AG09309 (cell line): ENCODE measurements at places on chromosomes 12 and 14.
A peak's percentile ranks its signal among the peaks of the same experiment; 100 is the strongest.

GRCh38 chr14:77003960-77004710 is 24.4 kb downstream of the IRF2BPL start:
- DNase-seq: peak; percentile 25

GRCh38 chr14:90837355-90837754 is 21.1 kb upstream of the TTC7B start:
- no peak for DNase-seq

DNA sequence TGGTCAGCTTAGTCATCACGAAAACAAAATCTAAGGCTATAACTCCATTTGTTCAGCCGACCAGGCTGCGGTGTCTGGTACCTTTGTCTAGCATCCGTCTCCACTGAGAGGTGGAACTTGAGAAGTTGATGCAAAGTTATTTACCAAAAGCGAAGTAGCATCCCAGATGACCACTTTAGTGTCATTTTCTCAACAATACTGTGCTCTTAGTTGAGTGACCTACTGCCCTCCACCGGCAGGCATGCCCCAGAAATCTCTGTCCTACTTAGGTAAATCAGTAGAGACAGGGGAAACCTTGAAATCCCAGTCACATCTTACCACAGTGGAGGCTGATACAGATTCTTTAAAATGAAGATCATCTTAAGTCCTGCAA is 1.3 kb upstream of the ST8SIA1 start:
- DNase-seq: no peak

GRCh38 chr12:6472491-6472890 is 2.0 kb upstream of the VAMP1 start:
- no peak for DNase-seq

- no peak for DNase-seq
Measured at GRCh38 chr14:50758305-50758704, 72.7 kb downstream of the NIN start.

- no peak for DNase-seq
Measured at GRCh38 chr12:88625356-88625755, 45.1 kb upstream of the KITLG start.

DNA sequence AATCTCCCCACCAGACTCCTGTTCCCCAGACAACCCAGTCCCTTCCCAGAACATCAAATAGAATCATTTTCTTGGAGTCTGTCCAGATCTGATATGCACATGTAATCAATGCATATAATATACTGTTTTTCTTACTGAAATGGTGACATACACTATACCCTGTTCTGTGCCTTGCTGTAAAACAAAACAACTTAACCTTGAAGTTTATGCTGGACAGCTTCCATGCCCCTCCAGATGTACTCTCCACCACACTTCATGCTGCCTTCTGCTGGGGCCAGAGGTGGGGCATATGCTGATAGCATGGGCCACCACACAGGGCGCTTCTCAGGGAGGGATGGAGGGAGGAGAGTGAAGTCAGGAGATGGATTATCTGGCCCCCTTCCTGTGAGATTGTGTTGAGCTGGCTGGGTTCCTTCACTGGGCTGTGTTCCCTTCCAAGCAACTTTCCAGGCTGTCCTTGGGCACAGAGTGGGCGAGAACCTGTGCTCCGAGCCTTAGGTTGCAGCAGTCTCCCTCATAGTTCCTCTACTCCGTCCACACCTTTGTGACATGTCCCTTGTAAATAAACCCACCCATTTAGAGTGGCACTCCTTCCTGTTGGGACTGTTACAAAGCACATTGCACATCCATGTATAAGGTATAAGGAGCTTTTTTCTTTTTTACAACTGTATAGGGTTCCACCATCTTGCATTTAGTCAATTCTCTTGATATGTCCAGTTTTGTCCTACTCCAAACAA is 77.6 kb upstream of the RIC8B start:
- DNase-seq: no peak

DNA sequence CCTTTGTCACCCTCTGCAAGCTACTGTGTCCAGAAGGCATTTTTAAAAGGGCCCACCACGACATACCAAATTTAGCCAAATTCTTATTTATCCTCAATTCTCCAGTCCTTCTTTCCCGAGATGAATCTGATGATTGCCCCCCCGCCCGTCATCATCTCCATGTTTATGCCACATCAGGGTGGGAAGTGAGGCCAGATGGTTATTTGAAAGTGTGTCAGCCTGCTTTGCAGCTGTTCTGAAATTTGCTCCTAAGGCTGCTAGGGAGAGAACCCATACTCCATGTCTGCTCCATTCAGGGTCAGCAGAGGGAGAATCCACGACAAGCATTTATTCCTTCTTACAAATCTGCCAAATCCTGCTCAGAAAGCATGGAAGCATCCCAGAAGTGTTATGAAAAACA is 337.8 kb downstream of the ADAMTS20 start:
- no peak for DNase-seq

GRCh38 chr12:116325336-116325664 is 47.8 kb upstream of the MED13L start:
- no peak for DNase-seq

GRCh38 chr12:30417697-30418231 is 277.9 kb downstream of the IPO8 start:
- DNase-seq: peak; percentile 23

- DNase-seq: no peak
Measured at GRCh38 chr12:124532331-124532750, 35.1 kb downstream of the NCOR2 start.

DNA sequence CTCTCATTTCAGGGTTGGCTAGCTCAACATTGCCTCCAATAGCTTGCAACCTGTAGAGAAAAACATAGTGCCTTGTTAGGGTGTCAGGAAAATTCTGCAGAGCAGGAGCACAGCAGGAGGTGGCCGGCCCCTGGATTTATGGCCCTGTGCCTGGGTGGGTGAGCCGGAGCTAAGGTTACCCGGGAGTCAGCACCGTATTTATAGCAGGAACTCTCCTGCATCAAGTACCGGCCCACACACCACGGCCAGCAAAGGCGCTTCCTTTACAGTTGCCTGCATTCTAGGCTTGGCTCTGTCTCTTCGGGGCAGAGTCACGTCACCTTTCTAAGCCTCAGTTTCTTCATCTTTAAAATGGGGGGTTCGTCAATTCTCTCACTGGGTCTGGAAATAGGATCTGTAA is 52.8 kb upstream of the EML1 start:
- DNase-seq: no peak

DNA sequence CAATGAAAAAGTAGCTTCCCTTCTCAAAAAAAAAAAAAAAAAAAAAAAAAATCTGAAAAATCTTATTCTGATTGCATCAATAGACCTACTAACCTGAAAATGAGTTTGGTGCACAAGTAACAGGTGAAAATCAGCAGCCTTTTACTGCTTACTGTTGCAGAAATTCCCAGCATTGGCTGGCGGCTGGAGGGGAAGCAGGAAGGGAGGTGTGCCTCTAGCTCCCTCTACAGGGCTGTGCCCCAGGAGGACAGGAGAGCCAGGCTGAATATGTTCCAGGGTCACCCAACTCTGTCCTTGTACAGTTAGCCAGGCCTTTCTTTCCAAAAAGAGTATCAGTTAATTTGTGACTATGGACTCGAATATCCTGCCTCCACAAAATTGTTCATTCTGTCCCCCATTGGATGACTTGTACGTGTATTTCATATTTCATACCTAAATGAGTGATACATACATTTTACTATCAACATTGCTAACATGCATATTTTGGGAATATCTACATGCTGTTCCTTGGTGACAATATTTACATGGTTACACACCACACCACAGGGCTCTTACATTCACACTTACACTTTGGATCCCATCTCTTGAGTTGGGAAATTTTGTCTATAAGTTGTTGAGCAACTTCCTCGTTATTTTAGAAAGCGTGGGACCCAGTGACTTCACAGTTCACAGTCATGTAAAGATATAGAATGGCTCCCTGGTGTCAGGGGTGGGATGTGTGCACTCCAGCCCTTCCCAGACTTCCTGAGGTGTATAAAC is 124.8 kb downstream of the SAMD4A start:
- DNase-seq: no peak

DNA sequence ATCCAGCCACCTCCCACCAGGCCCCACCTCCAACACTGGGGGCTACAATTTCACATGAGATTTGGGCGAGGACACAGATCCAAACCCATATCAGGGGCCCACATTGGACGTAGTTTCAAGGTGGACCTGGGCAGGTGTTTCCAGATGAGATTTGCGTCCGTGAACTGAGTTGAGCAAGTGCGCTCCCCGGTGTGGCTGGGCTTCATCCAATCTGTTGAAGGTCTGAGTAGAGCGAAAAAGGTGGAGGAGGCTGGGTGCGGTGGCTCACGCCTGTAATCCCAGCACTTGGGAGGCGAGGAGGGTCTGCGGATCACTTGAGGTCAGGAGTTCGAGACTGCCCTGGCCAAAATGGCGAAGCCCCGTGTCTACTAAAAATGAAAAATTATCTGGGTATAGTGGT is 4.9 kb upstream of the GLT1D1 start:
- no peak for DNase-seq

DNA sequence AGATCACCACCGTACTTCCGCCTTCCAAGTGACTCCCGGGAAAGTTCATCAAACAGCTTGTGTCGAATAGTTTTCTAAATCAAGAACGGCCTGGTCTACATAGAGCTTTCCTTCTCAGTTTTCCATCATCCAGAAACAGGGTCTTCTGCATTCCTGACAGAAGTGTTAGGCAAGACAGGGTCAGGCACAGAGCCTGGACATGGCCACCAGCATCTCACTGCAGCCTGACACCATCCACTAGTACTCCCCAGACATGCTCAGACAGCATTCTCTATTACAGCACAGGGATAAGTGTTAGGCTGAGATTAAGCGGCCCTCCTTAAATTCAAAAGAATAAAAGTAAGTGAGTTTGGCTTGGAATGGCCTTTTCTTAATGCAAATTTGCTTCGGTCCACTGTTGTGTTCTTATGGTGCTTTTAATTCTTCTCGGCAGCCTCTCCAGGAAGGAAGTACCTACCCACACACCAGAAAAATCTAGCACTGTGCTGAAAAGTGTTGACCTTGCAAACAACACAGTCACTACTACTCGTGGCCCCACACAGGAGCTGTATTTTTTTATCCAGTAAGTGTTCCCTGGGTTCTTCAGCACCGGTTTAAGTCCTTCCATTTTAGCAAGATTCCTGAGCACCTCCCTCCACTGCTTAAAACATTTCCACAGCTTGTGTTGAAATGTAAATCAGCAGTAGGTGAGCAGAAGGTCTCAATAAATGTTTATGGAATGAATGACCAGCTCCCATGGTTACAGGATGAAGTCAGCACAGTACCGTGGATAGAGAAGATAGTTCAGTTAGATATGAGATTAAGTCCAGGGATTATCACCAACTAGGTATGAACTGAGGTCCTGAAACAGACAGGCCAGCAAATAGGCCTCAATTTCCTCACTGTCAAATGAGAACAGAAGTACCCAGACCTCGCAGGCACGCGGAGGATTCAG is 44.1 kb downstream of the SETD3 start:
- DNase-seq: no peak

GRCh38 chr12:18888047-18888446 is 150.1 kb downstream of the CAPZA3 start:
- DNase-seq: no peak

GRCh38 chr14:101098641-101099040 is 195.1 kb upstream of the RTL1 start:
- no peak for DNase-seq

DNA sequence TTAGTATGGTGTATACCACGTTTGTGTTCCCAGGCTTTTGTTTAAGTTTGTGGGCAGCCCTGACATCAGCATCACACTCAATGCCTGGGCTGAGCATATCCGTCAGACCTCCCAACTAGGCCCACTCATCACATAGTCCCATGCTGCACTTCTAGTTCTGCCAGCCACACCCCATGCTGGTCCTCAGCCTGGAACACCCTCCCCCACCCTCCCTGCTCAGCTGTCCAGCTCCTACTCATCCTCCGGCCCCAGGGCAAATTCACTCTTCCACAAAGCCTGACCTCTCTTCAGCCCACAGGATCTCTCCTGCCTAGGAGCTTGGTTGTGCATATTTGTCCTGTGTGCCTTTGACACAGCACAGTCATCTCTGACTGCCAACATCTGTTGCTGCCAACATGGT is 3.9 kb upstream of the ENDOU start:
- no peak for DNase-seq

- no peak for DNase-seq
Measured at GRCh38 chr12:61385771-61386170, 874.4 kb upstream of the USP15 start.

DNA sequence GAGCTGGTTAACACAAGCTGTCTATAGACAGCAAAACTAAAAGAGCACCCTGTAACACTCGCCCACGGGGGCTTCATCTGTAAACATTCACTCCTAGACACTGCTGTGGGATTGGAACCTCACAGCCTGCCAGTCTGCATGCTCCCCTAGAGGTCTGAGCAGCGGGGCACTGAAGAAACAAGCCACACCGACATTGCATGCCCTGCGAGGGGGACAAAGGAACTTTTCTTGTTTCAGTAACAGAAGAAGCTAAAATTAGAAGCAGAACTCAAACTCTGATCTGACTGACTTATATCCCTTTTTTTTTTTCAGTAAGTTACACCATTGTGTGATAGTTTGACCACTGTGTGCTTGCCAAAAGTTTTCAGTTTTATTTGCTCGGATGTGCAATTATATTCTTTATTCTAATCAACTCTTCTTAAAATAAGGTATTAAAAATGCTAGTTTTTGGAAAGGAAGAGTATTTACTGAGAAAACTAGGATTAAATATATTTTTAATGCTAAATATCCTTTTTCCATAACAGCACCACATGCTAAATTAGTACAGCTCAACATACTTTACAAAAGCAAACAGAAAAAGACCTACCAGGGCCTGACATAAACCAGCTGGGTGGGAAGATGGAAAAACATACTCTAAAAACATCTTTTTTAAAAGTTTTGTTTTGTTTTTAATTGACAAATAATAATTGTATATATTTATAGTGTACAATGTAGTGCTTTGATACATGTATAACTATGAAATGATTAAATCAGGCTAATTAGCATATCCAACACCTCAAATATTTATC is 100.2 kb downstream of the EPS8 start:
- no peak for DNase-seq

- no peak for DNase-seq
Measured at GRCh38 chr12:12461923-12462315, 100.7 kb downstream of the DUSP16 start.

DNA sequence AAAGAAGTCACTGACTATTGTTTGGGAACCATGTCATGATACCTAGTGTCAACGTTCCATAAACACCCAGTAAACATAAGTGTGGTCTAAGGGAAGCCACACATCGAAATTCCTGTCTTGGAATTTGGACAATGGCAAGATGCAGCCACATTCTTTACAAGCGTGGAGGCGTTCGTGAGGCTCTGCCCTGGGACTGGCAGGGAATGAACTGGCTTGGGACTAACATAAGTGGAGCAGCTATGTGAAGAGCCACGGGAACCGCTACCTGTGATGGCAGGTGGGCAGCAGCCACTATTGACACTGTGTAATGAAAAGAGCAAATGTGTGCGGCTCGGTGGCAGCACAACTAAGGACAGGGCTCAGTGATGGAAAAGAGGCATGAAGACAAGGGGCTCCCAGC is 10.0 kb upstream of the NRIP2 start:
- DNase-seq: no peak

- no peak for DNase-seq
Measured at GRCh38 chr12:131436922-131437705, 273.8 kb upstream of the SFSWAP start.
